T-cell (primary cell): ENCODE measurements at places on chromosomes 6 and 20. TPM values are rescaled to one million over a fixed set of nuclear protein-coding genes. Genes with fewer than 3 reads are reported as not detected.

The GJA10 gene
- not detected for total RNA-seq

The SPATA25 gene
- total RNA-seq = 4.6 TPM

The TSPO2 gene
- not detected for total RNA-seq

The PRSS16 gene
- total RNA-seq = 2.5 TPM

The STX16 gene
- 213 TPM for total RNA-seq

The LPA gene
- 0.23 TPM for total RNA-seq

The PRR18 gene
- total RNA-seq = not detected

The C6orf163 gene
- 2.7 TPM for total RNA-seq

The SPATA2 gene
- total RNA-seq = 9.6 TPM

The BPIFB4 gene
- total RNA-seq = not detected

The SLC22A7 gene
- total RNA-seq = not detected

The WFDC5 gene
- total RNA-seq = not detected

The RFX6 gene
- total RNA-seq = not detected

The MC3R gene
- not detected for total RNA-seq

The PNLDC1 gene
- total RNA-seq = 0.64 TPM

The KIF6 gene
- 0.53 TPM for total RNA-seq

The SEMG1 gene
- not detected for total RNA-seq

The ZNF334 gene
- 0.23 TPM for total RNA-seq

The CST2 gene
- not detected for total RNA-seq

The CYP39A1 gene
- not detected for total RNA-seq

The F13A1 gene
- total RNA-seq = 0.32 TPM

The SAYSD1 gene
- total RNA-seq = 19.2 TPM

The ZNF831 gene
- 23.1 TPM for total RNA-seq

The RBM24 gene
- total RNA-seq = 0.19 TPM
